ENCODE measurements at places on chromosomes 16 and 17.

DNA sequence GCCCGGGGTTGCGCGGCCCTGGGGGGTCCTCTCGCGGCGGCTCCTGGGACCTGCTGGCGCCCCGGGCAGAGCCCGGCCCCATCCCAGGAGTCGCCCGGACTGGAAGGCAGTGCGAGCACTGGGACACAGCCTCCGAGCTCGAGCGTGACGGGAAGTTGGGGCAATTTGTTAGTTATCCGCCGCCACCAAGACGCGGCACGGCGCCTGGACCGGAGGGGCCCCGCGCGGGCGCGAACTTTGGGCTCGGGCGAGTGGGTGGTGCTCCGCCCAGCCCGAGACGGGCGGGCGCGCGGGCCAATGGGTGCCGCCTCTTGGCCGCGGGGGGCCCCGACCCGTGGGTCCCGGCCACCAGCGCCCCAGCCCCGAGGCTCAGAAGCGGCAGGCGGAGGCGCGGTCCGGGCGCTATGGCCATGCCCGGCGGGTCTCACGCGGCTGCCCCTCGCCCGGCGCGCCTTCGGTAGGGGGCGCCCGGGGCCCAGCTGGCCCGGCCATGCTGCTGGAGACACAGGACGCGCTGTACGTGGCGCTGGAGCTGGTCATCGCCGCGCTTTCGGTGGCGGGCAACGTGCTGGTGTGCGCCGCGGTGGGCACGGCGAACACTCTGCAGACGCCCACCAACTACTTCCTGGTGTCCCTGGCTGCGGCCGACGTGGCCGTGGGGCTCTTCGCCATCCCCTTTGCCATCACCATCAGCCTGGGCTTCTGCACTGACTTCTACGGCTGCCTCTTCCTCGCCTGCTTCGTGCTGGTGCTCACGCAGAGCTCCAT, at the start of gene ADORA2B:
Gene ADORA2B (plus strand): TSS at position 372 of the 768 bp plus-strand sequence. CDS start 119 bp downstream, at position 491.
- DNase-seq, result no peak

GRCh38 chr17:43701318-43701743, 39.6 kb upstream of the MEOX1 start:
- no peak for DNase-seq

DNA sequence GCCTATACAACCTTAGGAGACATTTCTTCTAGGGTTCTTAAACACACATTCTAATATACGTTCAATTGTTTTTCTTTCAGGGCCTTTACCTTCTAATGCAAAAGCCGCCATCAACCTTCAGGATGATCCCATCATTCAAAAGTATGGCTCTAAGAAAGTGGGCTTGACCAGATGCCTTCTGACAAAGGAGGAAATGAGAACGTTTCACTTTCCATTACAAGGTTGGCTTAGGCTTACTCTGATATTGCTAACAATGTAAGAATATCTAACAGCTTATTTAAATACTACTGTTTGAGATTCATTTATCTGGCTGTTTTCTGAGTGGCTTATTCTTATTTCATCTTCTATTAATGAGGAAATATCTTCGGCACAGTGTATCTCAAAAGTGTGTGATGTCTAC, 15.4 kb downstream of the REXO5 start:
- no peak for DNase-seq

DNA sequence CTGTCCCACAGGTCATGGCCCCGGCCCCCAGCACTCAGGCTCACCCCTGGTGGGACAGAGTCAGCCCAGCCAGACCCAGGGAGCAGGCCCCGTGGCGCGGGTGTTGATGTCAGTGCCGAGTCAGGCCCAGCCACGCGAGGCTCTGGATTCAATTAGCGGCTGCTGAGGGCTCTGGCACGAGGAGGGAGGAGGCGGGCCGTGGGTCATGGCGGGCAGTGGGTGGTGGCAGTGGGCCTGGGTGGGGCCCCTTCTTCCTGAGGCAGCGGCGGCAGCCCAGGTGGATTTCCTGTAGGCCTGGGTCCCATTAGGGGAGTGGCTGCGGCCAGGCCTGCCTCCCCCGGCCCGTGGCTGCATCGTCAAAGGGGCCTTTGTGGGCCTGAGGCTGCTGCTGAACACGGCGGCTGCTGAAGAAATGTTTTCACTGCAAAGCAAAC, 12.9 kb downstream of the VASN start:
- no peak for DNase-seq

- no peak for DNase-seq
Observed at GRCh38 chr16:65222536-65222935, 100.7 kb upstream of the CDH11 start.

DNA sequence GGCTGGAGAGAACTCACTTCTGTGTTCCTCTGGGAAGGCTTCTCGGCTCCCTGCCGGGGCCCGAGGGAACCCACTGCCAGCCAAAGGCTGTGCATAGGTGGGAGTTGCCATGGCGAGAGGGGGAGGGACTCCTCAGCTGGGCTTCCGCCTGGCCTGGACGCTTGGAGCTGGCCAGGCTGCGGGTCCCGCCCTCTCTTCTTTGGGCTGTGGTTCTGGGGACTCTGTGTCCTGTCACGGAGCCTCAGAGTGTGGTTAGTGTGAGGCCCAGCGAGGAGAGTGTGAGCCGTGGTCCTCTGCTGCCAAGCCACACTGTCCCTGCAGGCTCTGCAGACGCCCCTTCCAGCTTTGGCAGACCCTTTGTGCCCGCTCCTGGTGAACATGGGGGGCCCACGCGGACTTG, 123.1 kb downstream of the OR1D5 start:
- DNase-seq, result no peak

- no peak for DNase-seq
Observed at GRCh38 chr17:60355663-60356594, 36.0 kb downstream of the USP32 start.

GRCh38 chr17:49061524-49061943, 64.3 kb downstream of the IGF2BP1 start:
- no peak for DNase-seq

- no peak for DNase-seq
Observed at GRCh38 chr17:68955181-68955841, at the start of gene ABCA8. TSS of gene ABCA8 (minus strand) at chr17:68955392. CDS start at chr17:68942034, 13,358 bp downstream.

DNA sequence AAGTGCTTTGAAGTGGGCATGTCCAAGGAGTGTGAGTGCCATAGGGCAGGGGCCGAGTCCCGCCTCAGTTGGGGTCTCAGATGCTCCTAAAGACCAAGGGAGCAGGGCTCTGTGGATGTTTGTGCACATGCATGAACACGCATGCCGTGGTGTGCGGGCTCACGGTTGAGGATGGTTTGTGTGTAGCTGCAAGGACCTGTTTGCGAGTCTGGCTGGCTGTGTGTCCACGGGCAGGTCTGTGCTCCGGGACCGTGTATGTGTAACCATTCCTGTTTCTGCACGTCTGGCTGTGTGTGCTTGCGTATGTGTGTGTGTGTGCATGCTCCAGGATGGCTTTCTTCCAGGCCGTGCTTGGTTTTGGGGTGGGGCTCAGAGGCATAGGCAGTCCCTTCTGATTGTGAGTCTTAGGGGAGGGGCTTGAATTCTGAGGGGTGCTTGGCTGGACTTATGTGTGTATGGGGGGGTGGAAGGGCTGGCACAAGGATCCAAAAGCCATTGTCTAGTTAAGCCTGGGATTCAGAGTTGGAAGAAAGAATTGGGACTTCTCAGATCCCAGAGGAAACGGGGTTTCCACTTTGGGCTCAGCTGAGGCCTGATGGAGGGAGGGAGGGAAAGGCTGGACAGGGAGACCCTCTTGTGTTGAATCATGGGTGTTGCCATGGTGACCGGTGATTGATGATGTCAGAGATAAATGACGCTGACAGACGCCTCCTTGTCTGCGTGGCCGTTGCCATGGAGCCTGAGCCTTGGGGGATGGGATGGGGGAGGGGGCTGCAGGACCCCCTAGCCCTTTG, 14.4 kb downstream of the GJD3 start:
- DNase-seq, result no peak

- DNase-seq, result no peak
Observed at GRCh38 chr17:73210002-73210678, 17.3 kb downstream of the COG1 start.

- no peak for DNase-seq
Observed at GRCh38 chr17:7720125-7720524, 2.6 kb downstream of the DNAH2 start.

- no peak for DNase-seq
Observed at GRCh38 chr16:9372934-9373890, 281.8 kb downstream of the HAPSTR1 start.

DNA sequence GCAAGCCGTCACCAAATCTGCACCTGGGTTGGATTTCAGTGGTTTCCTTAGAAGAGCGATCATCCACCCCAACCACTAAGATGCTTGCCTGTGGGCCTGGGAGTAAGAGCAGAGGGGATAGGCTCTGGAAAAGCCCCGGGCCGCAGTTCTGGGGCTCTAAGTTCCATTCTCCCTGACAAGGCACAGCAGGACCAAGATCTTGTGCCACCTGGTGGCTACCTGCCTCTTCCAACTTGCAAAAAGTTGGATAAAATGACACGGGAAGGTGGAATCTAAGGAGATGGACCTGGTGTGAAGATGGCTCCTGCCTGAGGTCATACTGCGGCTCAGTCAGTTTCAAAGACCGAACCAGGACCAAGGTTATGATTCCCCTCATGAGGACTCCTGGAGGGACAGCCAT, 42.3 kb downstream of the ABCC12 start:
- no peak for DNase-seq

GRCh38 chr17:68498479-68499326, 13.5 kb upstream of the PRKAR1A start:
- no peak for DNase-seq

- no peak for DNase-seq
Observed at GRCh38 chr17:82970818-82971590, 108.4 kb upstream of the METRNL start.

DNA sequence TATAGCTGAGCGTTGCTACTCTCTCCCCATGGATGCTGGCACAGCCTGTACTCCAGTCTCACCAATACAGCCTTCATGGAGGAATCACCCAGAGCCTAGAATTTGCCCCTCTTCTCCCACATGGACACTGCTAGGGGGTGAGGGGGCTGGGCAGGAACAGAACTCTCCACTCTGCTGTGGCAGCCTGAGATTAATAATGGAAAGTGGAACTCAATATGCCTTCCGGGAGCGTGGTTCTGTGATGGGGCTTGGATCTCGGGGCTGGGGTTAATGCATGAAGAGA, 1.2 kb downstream of the SLC9A5 start:
- DNase-seq, result no peak

- DNase-seq, result no peak
Observed at GRCh38 chr16:8096211-8096610, 494.1 kb downstream of the TMEM114 start.

DNA sequence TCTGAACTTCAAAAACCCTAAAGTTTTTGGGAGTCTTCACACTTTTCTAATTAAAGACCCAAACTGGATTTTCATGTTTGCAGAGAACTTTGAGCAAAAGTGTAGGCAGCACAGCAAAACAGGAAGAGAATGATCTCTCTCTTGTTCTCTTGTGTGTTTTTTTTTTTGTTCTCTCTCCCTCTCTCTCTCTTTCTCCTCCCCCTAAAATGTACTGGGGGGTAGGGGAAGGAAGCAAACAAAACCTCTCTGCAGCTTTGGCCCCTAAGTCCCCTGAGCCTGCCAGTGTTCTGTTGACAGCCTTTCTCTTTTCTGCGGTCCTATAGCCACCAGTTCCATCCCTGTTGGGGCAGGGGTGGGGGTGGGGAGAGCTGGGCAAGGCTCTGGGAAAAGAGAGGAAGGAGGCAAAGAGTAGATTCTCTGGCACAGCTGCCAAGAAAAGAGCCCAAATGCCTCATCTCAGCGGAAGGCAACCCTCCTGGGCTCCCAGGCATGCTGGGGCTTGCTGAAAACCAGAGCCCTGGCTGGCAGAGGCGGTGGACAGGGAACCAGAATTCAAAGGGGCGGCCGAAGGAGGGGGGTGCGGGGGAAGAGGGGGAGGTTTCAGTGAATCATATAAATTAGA, 295.3 kb downstream of the SOX9 start:
- DNase-seq, result no peak

GRCh38 chr17:22507823-22508222, 815.5 kb downstream of the KCNJ18 start:
- DNase-seq, result no peak

GRCh38 chr17:2852221-2852620, 56.0 kb downstream of the RAP1GAP2 start:
- DNase-seq, result no peak

DNA sequence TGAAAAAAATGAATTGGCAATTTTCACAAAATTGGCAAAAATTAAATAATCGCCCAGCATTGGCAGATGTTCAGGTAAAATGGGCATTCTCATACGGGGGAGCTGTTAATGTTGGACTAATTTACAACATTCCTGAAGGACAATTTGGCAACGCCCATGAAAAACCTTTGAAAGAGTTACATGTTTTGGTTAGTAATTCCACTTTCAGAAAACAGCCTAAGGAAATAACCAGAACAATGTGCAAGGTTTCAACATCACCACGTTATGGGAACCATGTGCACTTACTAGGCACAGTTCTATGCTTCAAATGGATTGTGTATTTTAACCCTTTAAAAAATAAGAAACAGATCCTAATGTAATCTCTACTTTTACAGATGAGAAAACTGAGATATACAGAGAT, 62.7 kb downstream of the CDYL2 start:
- DNase-seq, result no peak

GRCh38 chr17:73042225-73042624, 50.3 kb downstream of the SLC39A11 start:
- DNase-seq, result no peak

GRCh38 chr16:57664662-57665025, 3.5 kb upstream of the ADGRG3 start:
- DNase-seq, result no peak

DNA sequence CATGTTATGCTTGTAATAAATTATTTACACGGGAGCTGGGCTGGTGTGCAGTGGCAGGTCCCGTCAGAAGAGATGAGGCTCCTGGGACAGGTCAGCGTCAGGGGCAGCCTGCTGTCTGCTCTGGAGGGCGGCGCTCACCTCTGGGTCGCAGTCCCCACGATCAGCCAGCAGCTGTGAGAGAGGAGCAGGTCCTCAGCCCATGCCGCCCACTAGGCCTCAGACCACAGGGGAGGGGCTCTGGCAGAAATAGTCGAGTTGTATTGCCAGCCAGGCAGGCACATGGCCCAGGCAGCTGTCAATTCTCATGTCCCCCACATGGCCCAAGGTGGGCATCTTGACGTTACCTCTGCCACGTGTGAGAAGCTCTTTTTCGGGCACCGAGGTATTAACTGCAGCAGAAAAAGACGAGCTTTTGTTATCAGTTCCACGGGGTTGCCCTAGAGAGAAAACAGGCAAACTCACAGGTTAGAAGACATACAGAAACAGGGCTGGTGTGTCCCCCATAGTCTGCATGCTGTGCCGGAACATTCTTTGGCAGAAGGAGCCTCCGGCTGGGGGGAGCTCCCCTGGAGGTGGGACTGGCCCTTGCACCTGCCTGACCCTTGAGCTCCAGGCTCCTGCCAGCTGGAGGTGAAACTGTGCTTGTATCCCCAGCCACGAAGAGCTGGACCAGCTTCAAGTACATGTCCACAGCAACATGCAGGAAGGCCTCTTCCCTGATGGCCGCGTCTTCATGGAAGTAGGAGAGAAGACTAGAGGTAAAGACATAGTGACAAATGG, 17.4 kb downstream of the ZNF276 start:
- DNase-seq, result no peak

GRCh38 chr16:84054271-84054670, 11.7 kb upstream of the SLC38A8 start:
- no peak for DNase-seq
